ENCODE measurements at places on chromosomes 1 and 21. TPM values are rescaled to one million over a fixed set of nuclear protein-coding genes. Genes with fewer than 3 reads are reported as not detected.

DNA sequence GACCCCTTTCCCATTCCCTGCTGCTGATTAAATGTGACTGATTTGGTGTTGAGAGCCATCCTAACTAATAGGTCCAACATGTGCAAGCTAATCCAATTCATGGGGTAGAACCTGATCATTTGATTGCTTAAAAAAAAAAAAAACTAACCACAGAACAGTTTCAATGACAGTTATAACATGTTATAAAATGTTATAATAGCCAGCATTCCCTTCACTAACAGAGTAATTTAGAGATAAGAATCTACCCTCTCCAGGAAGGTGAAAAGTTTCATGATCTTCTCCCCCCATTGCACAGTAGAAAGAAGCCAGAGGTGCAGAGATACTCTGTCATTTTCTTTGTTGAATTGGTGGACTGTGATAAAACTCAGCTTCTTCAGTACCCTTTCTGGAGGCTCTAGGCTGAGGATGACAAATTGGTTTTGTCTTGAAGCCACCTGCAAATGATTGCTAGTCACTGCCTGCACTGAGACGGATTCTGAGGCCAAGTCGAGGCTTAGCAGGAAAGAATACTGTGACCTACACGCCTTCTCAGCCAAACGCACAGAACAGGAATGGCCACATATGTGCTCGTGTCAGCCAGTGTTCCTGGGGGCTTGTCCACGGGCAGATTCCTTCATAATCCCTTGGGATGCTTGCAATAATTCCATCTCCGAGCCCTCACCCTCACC is 215.7 kb upstream of the IRF2BP2 start:
- no peak for DNase-seq

The C8A gene
- not detected for total RNA-seq

DNA sequence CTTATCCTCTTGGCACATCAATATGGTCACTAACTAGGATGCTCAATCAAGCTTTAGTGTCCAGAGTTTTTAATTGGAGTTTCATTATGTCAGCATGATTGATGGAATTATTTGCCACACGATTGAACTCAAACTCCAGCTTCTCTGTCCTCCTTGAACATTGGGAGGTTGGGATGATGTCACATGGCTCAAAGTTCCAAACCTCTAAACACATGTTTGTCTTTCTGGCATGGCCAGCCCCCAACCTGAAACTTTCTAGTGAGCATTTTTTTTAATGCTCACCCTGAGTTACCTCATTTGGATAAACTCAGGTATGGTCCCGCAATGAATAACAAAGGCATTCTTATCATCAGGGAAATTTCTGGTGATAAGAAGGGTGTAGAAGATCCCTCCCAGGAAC is 86.0 kb downstream of the RHOU start:
- DNase-seq: no peak

The C8B gene
- not detected for total RNA-seq

GRCh38 chr1:201348211-201348566 is 29.3 kb downstream of the TNNT2 start:
- peak; percentile 45 for DNase-seq

The TCEA3 gene
- total RNA-seq: 22.8 TPM

The IGSF3 gene
- not detected for total RNA-seq

DNA sequence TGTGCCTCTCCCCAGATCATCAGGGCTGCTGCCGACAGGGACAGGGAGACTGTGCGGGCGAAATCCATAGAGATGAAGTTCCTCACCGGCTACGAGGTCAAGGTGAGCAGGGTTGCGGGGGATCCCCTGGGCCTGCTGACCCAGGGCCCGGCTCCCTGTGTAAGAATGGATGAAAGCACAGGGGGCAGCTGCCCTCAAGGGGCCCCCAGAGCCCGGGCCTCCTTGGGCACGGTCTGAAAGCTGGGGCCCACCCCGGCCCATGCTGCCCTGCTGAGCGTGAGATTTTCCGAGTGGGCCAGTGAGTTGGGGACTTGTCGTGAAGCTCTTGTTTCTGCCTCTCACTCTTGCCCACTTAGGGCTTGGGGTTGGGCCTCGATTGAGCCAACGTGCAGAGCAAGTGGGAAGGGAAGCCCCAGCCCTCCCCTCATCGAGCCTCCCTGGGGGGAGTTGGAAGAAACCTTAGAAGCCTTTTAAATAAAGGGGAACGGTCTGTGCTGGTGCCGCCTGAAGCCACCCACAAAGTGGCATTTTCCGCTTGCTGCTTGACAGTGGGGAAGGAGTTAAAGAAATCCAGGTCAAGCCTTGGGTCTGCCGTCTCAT is 45.2 kb downstream of the COQ8A start:
- DNase-seq: no peak

All from fibroblast of the aortic adventitia (primary cell).